ENCODE measurements at places on chromosomes 7 and 10.

DNA sequence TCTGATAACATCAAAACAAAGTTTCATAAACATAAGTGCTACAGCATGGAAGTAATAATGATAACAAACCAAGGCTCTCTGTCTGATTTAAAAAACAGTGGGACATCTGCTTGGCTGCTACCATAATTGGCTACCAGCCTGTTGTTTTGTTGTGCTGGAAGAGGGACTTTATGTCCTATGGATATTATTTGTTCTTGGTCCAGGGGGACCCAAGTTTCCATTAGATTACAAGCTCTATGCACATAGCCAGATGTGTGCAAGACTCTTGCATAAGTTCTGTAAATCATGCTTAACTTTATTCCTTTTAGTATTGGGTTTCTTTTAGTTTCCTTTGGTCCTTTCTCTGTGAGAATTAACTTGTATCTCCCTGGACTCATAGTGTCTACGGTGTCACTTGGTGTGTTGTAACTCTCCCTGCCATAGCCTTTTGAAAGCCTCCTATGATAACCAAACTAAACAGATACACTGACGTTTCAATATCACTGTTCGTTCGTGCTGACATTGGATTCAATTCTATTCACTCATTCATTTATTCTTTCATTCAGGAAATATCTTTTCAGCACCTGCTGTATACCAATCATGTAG lies 41.4 kb upstream of the CD36 start:
- no peak for DNase-seq

GRCh38 chr10:18860631-18861240 lies 187.9 kb upstream of the MALRD1 start:
- no peak for DNase-seq

- no peak for DNase-seq
Measured at GRCh38 chr7:35694161-35694783, 663 bp downstream of the HERPUD2 start.

GRCh38 chr10:22560096-22560912 lies 154.1 kb downstream of the PIP4K2A start:
- DNase-seq = no peak

DNA sequence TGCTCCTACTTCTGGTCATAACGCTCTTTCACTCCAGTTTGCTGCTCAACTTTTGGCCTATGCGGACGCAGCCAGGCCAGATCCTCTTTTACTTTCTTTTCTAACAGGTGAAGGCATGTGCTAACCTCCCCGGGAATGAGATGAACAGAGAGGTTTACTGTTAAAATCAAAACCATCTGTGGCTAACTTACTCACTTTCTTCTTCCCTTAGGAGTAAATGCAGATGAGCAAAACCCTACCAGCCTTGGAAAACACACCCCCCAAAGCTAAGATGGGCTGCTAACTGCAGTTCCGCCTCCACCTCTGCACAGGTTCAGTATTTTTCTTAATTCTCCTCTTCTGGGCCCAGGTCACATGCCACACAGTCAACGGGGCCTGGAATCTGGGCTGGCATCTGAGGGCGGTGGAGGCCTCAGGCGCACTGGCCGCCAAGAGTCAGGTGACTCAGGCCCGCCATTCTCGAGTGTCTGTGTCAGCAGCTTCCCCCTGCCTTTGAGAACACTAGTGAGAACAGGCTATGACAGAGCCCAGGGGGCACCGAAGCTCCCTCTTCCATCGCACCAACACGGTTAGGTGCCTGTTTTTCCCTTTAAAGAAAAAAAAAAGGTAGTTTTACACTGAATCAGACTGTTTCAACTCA lies 11.1 kb downstream of the FAM53B start:
- no peak for DNase-seq

DNA sequence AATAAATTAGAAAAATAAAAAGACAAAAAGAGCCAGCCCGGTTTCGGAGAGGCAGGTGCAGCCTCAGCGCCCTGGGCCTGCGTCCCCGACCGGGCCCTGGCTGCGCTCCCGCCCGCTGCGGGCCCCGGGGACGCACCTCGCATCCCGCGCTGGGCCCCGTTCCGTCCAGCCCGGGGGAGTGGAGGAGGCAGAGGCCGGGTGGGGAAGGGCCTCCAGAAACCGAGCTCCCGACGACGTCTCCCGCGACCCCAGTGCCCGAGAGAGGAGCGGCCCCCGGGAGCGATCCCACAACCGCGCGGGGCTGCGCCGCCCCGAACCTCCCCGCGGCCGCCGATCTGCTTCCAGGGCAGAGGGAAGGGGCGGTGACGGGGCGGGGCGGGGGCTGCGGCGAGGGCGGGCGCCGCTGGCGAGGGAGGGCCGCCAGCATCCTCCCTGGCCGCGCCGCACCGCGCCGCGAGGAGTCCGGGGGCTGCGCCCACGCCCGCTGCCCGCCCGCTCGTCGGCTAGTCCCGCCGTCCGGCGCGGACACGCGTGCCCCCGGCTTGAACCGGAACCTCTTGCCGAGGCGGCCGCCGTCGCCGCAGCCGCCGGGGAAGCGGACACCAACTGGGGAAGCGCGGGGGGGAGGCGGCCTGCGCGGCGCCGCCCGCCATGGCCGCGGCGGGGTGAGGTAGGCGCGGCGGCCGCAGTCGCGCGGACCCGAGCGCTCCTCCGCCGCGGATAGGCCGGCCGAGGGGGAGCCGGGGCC lies at the start of gene CCNY:
TSS of gene CCNY (plus strand) at position 426 of the 748 bp plus-strand sequence. CDS start 545 bp downstream, outside the sequence.
- peak; percentile 77 for DNase-seq

- no peak for DNase-seq
Measured at GRCh38 chr10:7316839-7317238, 94.0 kb downstream of the SFMBT2 start.

DNA sequence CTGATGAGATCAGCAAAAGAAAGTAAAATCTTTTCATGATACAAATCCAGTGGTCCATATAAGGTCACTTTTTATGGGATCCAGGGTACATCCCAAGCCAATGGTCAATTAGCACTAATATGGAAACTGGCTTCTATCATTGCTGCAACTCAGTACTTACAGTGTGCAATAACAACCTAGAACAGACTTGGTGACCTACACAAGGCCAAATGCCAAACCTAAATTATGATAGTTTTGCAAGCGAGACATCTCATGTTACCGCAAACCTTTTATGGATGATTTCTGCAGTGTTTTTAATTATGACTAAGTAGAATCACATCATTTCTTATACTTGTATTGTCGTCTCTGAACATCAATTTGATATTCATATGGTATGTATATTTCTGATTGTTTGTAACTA lies 583.5 kb upstream of the SEMA3D start:
- DNase-seq = no peak

GRCh38 chr7:82388138-82388537 lies 55.4 kb downstream of the CACNA2D1 start:
- no peak for DNase-seq

GRCh38 chr7:139044813-139045794 lies 9.3 kb upstream of the ZC3HAV1L start:
- no peak for DNase-seq

- DNase-seq = no peak
Measured at GRCh38 chr10:36612436-36612835, 513.0 kb upstream of the ANKRD30A start.

- no peak for DNase-seq
Measured at GRCh38 chr10:11832042-11832441, 8.9 kb downstream of the PROSER2 start.

GRCh38 chr7:115789901-115790300 lies 240.7 kb downstream of the TFEC start:
- DNase-seq = no peak

- no peak for DNase-seq
Measured at GRCh38 chr10:126041804-126042231, 145.5 kb downstream of the FANK1 start.

DNA sequence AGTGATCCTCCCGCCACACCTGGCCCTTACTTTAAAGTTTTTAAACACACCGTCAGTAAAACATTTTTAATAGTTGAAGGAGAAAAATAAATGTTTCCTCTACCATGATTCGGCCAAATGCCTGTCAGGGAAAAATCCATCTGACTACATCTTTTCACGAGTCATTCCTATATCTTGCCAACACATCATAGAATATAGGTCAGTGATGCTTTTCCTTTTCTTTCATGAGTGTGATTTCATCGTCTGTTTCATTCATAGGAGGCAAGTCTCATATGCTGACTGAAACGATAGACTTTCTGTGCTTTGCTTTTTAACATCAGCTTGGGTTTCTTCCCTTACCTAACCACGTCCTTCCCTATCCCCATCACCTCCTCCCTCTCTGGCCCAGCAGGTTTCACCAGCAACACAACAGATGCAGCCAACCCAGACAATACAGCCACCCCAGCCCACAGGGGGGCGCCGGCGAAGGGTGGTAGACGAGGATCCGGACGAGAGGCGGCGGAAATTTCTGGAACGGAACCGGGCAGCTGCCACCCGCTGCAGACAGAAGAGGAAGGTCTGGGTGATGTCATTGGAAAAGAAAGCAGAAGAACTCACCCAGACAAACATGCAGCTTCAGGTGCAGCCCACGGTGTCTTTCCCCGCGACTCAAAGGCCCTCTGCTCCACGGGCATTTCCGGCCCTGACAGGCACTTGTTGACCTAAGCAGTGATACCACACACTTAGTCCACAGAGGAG lies 149.2 kb downstream of the TRIL start:
- peak; percentile 72 for DNase-seq

DNA sequence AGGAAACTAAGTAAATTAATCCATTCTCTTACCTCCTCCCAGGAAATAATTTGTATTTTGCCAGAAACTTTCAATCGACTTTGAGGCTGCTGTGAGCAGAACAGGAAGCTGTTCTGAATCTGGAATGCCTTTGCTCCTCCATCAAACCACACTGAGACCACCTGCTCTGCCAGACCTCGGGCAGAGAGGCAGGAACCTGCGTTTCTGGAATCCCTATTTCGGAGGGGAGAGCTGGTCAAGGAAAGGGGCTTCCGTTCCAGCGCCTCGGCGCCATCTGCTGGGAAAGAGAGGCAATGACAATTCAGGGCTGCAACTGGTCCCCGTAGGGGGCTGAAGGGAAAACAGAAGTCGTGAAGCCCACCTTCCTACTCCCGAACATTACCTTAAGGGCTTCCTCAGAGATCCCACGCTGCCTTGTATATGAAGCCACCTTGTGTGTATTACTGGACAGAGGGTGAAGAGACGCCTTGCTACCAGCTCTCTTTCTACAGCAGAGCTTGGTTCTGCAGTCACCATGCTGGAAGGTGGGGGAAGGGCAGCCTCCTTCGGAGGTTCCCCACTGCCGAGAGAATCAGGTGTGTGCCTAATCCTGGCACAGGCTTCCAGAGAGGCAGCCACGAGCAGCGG lies 31.2 kb downstream of the ZNF467 start:
- DNase-seq = peak; percentile 57

DNA sequence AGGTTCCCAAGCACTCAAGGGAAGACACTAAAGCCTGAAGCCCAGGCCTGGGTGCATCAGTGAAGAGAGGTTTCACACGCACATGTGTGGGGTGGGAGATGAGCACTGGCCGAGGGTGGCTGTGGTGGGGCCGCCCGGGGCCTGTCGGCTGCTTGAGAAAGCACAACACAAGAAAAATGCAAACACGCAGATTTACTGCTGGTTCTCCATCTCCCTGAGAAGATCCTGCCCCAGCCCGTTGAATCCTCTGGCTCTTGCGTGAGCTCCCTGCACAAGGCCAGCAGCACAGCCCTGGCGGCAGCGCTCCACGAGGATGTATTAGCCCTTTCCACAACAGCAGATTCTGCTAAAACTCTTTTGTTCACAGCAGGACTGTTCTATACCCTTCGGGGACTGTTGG lies 6.2 kb downstream of the ZNF511 start:
- no peak for DNase-seq

DNA sequence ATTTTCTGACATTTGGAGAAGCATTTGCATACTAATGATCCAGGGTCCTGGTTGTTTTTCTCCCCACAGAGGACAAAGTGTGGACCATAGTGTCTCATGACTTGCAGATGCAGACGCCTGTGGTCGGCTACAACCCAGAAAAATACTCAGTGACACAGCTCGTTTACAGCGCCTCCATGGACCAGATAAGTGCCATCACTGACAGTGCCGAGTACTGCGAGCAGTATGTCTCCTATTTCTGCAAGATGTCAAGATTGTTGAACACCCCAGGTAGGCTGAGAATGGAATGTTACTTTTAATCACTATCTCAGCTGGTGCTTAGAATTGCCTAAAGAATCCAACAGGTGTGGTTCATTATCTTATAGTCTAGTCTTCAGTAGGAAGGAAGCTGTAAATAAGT lies 951.5 kb upstream of the C7orf33 start:
- DNase-seq = no peak

DNA sequence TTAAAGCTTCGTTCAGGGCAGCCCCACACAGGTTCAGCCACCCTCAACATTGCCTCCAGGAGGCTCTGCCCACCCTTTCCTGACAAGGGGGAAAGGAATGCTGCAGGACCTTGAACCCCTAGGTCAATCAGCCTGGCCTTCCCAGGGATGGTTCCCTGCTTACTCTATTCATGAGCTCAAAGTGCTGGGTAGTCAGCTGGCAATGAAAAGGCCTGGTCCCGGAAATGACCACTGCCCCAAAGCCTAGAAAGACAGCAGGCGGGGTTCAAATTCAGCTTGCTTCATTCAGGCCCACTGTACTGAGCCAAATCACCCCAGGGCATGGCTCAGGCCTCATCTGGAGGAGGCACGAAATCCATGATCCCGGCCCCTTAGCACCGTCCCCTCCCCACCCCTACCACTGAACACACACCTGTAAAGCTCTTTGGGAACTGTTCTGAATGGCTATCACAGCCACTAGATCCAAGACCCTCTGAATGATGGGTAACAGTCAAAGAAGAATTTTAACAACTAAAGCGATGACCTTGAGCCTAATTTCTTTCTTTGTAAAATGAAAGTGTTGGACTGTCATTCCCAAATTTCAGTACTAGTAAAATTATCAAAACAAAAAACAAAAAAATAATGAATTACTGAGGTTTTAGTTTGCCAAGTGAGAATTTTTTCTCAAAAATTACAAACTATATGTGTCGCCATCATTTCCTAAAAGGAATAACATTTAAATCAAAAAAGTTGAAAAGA lies 1.0 kb downstream of the URGCP start:
- no peak for DNase-seq

DNA sequence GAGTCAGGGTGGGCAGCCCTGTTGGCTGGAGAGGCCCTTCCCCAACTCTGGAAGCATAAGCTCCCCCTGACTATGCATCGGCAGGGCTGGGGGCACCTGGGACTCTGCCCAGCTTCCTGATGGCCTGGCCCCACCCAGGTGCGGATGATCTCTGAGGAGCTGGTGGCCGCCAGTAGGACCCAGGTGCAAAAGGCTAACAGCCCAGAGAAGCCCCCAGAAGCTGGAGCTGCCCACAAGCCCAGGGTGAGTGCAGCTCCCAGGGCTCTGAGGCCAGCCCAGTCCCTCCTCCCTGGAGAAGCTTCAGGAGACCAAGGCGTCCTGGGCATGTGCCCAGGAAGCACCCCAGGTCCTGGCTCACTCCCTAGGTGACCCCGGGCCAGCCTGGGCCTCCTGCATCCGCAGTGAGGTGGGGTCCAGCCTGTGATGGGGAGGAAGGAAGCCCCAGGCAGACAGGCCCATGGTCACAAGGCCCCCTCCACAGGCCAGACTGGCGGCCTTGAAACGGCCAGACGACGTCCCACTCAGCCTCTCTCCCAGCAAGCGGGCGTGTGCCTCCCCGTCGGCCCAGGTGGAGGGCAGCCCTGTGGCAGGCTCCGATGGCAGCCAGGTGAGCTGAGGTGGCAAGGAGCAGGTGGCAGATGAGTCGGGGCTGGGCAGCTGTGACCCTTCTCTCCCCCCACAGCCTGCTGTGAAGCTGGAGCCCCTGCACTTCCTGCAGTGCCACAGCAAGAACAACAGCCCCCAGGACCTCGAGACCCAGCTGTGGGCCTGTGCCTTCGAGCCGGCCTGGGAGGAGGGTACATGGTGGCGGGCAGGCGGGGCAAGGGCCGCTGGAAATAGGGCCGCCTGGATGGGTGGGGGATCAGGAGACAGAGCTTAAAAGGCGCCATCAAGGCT lies 3.0 kb downstream of the LRWD1 start:
- DNase-seq = no peak

- DNase-seq = no peak
Measured at GRCh38 chr7:39051707-39052106, 74.0 kb downstream of the POU6F2 start.

Measured in H1 (cell line).